ENCODE measurements at places on chromosomes 12 and 14. TPM values are rescaled to one million over a fixed set of nuclear protein-coding genes. Genes with fewer than 3 reads are reported as not detected.
A peak's percentile ranks its signal among the peaks of the same experiment; 100 is the strongest.

- no peak for DNase-seq
Measured at GRCh38 chr12:116273813-116274550, 3.5 kb downstream of the MED13L start.

GRCh38 chr12:107436376-107436775 is 249.2 kb upstream of the PWP1 start:
- no peak for DNase-seq

GRCh38 chr12:117350140-117350539 is 11.3 kb downstream of the NOS1 start:
- DNase-seq: no peak

GRCh38 chr12:60844875-60845274 is 1249.0 kb downstream of the SLC16A7 start:
- DNase-seq: no peak

DNA sequence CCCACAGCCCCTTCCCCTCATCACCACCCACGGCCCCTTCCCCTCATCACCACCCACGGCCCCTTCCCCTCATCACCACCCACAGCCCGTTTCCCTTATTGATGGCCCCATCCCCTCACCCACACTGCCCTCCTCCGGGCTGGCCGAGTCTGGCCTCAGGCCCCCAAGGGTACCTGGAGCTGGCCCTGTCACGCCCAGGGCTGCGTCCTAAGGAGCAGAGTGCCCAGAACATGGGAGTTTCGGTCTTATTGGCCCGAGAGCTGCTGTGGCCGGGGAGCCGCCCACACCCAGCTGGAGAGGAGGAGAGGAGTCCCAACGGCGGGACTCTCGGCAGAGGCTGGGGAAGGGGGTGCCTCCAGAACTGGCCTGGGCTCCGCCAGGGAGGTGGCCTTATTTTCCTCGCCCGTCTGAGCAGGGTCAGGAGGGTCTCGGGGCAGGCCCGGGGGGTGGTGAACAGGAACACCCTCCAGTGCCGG is 182.3 kb downstream of the KIF26A start:
- no peak for DNase-seq

- no peak for DNase-seq
Measured at GRCh38 chr12:9133216-9133916, 17.6 kb upstream of the A2M start.

GRCh38 chr12:13067322-13067721 is 23.1 kb downstream of the FAM234B start:
- no peak for DNase-seq

DNA sequence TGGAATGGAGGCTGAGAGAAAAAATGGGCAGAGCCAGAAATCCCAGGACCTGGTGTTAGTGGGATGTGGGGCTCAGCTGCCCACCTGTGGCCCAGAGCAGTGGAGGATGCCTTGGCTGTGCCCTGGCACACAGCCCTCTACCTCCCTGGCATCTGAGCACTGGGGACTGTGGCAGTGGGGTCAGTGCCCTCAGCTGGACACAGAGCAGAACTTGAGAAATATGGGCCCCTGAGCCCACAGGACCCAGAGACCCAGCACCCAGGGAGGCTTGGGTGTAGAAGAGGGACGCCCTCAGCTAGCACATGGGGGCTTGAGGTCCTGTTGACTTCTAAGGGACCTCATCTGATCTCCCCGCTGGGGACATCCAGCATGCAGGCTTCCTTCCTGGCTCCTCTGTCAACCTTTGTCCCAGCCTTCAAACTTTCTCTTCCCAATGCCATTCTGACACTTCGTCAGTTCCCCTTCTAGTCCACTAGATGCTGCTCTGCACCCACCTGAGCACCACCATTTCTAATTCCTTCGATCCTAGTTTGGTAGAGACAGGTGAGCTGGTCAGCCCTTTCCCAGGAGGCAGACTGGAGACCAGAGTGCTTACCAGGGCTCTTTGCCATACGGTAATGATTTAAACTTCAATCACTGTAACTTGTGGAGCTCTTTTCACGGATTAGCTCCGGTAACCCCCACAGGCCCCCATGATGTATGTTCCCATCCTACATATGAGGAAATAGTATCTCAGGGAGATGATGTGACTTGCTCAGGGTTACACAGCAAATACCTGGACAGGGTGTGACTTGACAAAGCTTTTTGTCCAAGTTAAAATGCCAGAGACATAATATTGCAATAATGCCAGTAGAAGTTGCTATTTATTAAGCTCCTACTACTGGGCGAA is 143.7 kb downstream of the ASCL4 start:
- no peak for DNase-seq

DNA sequence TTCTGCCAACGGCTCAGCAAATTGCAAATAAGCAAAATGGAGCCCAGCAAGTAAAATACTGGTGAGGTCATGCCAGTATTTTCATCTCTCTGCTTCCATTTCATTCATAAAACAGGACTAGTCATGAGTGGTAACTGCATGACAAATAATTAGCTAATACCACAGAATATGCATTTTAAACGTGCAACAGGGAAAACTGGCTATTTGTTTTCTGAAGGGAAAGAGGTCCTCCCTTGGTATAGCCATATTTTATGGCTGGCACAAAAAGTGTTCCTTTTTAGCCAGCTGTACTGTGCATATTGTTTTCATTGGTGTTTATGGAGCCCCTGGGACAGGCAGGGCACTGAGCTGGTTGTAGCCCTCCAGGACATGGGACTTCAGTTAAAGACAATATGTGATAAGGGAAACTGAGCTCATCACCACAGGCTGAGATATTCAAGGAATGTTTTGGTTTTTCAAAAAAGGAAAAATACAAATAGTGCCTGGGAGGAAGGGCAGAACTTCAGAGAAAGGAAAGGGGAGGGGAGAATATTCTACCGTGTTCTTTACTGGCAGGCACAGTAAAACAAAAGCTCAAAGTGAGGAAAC is 26.1 kb upstream of the FOXN3 start:
- DNase-seq: no peak

DNA sequence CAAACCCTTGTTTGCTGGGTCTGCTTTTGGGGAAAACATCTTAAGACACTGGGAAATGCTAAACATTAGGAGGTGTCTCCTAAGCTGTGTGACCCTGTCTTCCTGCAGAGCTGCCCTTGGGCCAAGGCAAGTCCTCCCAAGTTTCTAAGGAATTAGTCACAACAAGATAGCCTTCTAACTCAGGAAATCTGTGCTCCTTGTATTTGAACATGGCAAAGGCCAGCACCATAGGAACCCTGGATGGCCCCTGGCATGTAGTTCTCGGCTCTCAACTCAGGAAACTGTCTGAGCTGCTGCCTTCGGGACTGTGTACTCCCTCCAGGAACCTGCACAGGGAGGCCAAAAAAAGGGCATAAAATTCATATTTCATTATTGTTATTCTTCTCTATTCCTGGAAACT is 37.6 kb upstream of the LTBP2 start:
- DNase-seq: no peak

- no peak for DNase-seq
Measured at GRCh38 chr14:36518031-36518585, 1.9 kb downstream of the NKX2-1 start.

DNA sequence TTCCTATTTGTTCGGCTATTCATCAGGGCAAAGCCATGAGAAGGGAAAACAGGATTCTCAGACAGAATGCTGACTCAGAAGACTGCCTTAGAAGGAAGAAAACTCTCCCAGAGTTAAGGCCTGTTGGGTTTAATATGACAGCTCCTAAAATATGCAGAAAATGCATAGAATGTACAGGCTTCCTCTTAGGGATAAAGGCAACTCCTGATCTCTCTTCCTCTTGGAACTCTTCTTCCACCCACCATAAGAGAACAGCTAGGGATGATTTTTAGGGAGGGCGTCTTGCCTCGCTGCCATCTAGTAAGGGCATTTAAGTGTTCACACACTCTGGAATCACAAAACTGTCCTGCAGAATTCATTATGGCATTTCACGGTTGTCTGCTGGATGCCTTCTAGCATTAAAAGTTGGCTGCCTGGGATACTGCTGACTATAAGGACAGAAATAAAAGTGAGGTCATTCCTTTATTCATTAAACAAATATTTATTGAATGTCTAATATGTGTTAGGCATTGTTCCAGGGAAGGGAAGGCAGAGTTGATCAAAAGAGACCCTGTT is 73.7 kb downstream of the DCAF5 start:
- DNase-seq: no peak

DNA sequence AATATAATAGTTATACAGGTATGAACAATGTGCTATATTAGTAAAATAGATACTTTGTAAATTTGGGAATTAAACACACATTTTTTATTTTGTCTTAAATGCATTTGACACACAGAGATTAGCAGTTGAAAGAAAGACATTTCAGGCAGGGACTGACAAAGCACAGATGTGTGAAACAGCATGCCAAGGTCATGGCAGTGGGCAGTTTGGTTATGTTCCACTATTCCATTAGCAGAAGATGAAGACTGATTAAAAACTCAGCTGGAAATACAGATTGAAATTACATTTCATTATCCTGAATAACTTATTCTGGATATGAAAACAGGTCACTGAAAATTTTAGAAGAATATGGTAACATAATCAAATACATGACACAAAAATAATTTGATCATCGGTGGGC is 669.8 kb upstream of the LRFN5 start:
- no peak for DNase-seq

DNA sequence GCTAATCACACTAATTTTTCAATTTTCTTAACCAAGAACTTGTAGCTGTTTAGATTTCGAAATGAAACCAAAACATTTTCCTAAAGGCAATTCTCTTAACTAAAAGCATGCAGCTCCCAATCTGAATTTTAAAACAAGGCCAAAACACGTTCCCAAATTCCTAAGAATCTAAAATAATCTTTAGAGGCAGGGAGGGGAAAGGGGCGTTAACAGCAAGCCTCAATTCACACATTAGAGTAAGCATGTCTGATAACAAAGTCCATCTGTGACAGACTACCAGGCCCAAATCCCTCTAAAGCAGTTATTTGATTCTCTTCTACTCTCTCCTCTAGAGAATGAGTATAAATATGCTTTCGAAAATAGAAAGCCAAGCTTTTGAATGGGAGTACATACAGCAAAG is 754 bp downstream of the ATG14 start:
- no peak for DNase-seq

DNA sequence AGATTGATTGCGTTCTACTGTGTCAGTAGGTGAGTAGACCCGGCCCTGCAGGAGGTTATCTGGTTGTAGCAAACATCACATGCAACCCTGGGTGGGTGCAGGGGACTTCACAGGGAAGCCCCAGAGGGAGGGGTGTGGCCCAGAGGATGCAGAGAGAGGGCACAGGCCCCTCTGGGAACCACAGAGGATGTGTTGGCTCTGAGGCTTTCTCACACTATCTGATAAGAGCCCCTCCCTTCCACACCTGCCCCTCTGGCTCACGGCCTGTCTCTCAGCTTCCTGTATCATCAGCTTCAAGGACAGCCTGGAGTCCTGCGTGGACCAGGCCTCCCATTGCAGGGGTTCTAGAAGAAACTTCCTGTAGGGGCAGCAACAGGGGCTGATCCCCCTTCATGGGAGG is 101.9 kb downstream of the RIN3 start:
- peak; percentile 68 for DNase-seq

Gene CLMN
- total RNA-seq: 0.80 TPM

- no peak for DNase-seq
Measured at GRCh38 chr12:49762468-49762847, 21.1 kb downstream of the TMBIM6 start.

Gene RIN3
- 34.7 TPM for total RNA-seq

DNA sequence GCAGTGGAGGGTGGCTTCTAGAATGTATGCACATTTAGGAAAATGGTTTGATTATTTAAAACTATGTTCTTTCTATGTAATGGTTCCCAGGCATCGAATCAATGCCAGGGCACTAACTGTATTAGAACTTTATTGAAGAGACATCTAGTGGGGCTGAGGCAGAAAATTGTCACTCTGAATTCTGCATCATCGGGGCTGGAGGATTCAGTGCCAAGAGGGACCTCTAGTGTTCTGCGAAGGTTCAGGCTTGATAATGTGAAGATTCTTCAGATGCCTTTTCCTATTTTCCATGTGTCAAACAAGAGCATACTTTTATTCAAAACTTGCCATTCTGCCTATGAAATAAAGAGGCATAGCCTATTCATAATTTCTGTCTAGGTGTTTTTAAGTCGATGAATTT is 146.3 kb downstream of the CAND1 start:
- no peak for DNase-seq

DNA sequence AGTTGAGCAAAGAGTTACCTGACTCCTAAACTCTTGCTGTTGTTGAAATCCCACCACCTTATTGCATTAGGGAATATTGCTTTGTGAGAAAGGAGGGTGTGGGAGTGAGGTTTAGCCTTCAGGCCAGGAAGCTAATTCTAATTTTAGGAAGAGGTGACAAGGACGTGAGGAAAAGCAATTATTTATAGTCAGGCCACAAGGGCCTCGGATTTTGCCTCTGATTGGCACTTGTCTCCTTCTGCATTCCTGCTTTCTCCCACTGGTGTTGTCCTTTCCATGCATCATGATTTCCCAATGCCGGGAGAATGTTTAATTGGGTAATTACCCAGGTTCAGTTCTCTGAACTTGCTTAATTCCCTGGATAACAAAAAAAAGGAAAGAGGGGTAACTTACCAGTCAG is 37.9 kb upstream of the SLC38A2 start:
- no peak for DNase-seq

GRCh38 chr14:25501749-25502148 is 451.8 kb upstream of the STXBP6 start:
- DNase-seq: no peak

Gene TAS2R31
- 4.5 TPM for total RNA-seq

Gene GSG1
- total RNA-seq: not detected

- no peak for DNase-seq
Measured at GRCh38 chr14:100155049-100155621, 4.3 kb downstream of the DEGS2 start.

Gene TAS2R8
- total RNA-seq: not detected

DNA sequence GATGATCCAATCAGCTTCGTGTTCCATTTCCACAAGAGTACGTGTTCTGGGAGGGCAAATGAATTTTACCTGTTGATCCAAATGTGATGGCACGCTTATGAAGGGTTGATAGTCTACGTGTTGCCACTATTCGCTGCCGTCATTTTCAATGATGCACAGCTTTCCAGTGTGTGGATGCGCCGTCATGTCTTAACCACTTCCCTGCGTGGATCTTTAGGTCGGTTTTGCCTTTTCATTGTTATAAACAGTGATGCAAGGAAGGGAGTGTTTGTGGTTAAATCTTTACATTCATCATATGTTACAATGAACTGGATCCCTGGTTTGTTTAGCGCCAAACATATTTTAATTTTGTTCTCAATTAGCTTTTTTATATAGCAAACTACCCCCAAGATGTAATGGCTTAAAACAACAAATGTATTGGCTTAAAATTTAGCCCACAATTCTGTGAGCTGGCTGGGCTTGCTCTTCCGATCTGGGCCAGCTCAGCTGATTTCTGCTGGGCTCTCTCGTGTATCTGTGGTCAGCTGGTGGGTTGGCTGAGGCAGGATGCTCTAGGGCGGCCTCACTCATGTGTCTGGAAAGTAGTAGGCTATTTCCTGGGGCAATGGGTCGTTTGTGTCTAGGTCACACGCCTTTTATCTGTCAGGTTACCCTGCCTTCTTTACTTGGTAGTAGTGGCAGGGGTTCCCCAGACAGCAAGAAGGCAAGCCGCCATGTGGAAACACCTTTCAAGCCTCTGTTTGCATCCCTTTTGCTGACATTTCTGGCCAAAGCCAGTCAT is 176.7 kb downstream of the CRADD start:
- no peak for DNase-seq
